ENCODE measurements at places on chromosomes 2 and 18.

GRCh38 chr2:150431561-150432311 is 55.7 kb downstream of the RND3 start:
- no peak for DNase-seq

DNA sequence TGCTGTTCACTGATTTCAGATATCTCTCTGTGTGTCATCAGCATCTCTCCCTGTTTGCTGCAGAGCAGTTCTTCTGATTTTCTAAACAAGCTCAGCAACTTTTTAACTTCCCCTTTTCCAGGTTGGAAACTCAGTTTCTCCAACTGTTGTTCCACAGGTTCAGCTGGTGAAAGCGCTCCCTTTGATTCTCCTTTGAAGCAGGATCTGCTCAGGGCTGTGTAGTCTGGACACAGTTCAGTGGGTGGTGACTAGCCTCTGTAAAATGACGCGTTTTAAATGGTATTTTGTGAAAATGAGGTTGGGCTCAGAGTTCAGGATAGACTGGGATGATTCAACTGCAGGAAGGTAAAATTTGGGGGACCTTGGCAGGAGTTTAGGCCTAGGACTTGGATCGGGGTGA is 106.3 kb downstream of the TRIM43 start:
- DNase-seq = no peak

GRCh38 chr2:190031969-190032618 is 30.4 kb downstream of the MSTN start:
- DNase-seq = no peak

GRCh38 chr2:136068581-136069227 is 49.2 kb downstream of the CXCR4 start:
- DNase-seq = no peak

GRCh38 chr2:122758967-122759366 is 1003.5 kb downstream of the TSN start:
- no peak for DNase-seq

GRCh38 chr2:127701193-127701650 is at the start of gene SFT2D3:
Gene SFT2D3 (plus strand): TSS chr2:127701497. CDS start chr2:127701529, 32 bp downstream.
- DNase-seq = peak; percentile 92

- no peak for DNase-seq
These were observed 84.4 kb upstream of the DYNAP start for GRCh38 chr18:54506516-54507261.

- DNase-seq = no peak
These were observed 428.6 kb downstream of the SETBP1 start for GRCh38 chr18:45109271-45109670.

DNA sequence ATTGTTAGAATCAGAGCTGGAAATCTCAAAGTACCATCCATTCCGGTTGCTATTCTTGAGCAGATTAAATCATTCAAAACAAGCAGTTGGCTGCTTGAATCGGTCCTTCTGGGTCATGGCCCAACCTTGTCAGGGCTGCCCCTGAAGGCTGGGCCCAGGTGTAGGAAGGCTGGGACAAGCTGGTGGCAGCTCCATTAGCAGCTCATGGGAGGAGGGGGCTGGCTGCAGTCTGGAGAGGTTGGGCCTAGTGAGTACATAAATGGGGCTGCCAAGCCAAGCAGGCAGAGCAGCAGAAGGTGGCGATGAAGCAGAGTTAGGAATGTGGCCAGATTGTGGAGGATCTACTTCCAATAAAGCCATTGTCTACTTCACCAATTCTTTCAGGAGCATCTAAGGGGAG is 81.4 kb downstream of the ADCYAP1 start:
- no peak for DNase-seq

GRCh38 chr2:227653419-227653818 is 13.2 kb upstream of the SCYGR5 start:
- DNase-seq = peak; percentile 69

DNA sequence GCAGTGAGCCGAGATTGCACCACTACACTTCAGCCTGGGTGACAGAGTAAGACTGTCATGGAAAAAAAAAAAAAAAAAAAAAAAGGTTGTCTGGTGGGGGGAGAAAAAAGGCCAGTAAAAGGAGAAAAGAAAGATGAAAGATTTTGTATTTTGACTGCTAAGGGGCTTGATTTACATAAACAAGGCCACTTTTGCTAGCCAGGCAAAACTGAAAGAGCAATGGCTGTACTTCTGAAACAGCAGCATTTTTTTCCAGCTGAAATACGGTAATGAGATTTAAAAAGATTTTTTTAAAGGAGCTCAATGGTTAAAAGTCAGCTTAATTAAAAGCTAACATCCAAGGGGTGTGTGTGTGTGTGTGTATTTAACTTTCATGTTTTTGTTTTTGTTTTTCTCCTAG is 11.3 kb upstream of the OXER1 start:
- DNase-seq = no peak

GRCh38 chr2:119697290-119698020 is 18.5 kb downstream of the TMEM177 start:
- no peak for DNase-seq

DNA sequence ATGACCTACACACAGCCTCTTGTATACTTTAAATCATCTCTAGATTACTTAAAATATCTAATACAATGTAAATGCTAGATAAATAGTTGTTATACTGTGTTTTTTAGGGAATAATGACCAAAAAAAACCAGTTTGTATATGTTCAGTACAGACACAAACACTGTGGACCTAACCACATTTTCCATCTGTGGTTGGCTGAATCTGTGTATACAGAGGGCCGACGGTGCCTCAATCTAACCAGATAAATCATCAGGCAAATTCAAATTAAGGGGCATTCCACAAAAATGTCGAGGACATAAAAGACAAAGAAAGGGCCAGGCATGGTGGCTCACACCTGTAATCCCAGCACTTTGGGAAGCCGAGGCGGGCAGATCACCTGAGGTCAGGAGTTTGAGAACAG is 14.1 kb downstream of the MGAT4A start:
- DNase-seq = no peak

GRCh38 chr2:11995456-11995855 is 249.0 kb downstream of the LPIN1 start:
- peak; percentile 55 for DNase-seq

DNA sequence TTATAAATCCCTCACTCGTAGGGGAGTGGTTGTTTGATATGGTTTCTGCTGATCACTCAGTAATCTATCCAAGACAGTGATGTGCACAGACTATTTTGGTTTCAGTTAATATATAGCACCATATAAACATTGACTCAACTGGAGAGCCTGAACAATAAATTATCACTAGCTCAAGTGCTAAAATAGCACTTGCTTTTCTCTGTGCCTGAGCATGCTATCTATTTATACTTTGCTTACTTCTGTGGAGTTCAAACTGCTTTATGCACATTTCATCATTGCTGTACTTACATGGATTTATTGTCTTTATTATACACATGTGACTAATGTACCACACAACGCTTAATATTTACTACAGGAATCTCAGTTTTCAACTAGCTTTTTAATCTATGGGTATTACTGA is 133.6 kb downstream of the BCL2 start:
- DNase-seq = no peak

DNA sequence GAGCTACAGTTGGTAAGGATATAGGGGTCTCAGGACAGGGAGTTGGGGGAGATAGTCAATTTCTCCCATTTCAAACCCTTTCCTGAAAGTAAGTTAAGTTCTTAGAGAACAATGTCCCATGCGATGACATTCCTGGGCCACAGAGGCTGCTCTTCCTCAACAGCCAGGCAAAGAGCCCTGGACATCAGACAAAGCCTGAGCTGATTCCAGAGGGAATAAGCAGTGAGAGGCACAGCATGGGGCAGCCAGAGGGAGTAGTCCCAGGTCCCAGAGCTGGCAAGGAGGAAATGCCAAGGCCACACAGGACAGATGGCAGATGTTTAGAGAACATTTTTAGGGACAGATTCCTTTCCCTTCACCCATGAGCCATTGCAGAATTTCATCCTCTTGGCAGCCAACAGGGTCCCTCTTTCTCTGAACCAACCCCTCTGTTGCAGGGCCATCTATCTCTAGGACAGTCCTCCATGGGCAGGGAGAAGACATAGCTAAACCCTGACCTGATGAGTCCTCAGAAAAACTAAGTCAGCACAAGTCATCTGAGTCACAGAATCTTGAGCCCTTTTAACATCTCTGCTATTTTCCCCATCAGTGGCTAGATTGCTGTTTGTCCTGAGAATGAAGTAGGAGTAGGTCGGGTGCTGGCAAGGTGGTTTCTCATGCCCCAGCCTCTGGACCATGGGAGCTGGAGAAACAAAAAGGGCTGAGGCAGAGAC is 81.6 kb upstream of the STPG4 start:
- DNase-seq = no peak

DNA sequence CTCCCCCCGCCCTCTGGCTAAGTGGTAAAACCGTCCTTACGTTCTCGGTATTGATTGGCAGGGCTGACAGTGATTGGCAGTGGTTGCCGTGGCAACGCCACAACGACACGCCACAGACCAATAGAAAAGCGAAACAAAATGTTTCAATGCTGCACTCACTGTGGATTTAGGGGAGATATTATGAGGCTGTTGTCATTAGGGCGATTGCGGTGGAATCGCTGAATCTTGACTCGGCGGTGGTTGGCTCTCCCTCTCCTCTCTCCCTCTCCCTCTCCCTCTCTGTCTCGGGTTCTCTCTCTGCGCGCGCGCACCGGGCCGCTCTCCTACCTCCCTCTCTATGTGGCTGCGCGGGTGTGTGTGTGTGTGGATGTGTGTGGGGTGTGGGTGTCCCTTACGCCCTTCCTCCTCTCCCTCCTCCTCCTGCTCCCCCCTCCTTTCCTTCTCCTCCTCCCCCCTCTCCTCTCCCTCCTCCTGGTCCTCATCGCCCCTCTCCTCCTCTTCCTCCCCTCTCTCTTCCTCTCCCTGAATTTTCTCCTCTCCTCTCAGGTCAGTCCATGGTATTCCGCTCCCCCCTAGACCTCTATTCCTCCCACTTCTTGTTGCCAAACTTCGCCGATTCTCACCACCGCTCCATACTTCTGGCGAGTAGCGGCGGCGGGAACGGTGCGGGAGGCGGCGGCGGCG is at the start of gene SIX3:
Gene SIX3 (plus strand): TSS at position 152 of the 684 bp plus-strand sequence. CDS start 403 bp downstream, at position 555.
- DNase-seq = no peak

DNA sequence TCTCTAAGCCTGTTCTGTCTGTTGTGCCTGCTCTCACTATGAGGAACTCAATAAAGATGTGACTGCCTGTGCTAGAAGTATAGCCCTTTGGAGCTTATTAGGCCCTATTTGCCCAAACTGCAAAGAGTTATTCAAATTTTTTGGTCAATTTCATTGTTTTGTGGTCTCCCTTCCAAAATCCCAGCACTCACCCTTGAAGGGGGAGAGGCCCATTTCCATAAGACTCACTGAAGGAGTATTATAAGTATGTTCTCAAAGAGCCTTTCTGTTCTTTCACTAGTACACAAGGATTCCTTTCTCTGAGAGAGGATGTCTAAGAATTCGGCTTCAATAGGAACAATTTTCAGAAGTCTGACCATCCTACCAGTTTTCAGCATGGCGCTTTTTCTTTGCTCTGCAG is 641.9 kb upstream of the REG3G start:
- DNase-seq = no peak

Data from fibroblast of pulmonary artery (primary cell).